ENCODE measurements at places on chromosomes 2 and 18.

DNA sequence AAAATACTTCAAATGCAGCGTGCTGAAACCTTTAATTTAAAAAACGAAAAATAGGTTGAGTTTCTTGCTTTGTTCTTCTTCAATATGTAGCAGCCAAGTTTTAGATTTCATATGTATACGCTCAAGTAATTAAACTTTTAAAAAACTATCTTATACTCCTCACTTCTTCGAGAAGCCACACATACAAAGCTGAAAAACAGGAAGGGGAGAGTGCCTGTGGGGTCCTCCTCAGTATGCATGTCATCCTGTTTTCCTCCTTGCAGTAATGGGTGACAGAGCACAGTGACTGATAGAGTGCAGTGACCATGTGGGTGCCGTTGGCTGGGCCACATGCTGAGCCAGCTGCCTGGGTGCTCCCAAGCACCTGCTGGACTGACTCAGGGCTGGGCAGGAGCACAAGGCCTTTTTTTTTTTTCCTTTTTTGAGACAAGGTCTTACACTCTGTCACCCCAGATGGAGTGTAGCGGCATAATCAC lies 33.3 kb downstream of the UXS1 start:
- H3K36me3 ChIP-seq, result no peaks in the 10 kb centered on the region
- H3K4me1 ChIP-seq, result peaks cover 5% of the 10 kb centered on the region
- H3K27me3 ChIP-seq, result no peaks in the 10 kb centered on the region
- DNase-seq, result no peak
- H3K4me3 ChIP-seq, result no peak overlapping the region

DNA sequence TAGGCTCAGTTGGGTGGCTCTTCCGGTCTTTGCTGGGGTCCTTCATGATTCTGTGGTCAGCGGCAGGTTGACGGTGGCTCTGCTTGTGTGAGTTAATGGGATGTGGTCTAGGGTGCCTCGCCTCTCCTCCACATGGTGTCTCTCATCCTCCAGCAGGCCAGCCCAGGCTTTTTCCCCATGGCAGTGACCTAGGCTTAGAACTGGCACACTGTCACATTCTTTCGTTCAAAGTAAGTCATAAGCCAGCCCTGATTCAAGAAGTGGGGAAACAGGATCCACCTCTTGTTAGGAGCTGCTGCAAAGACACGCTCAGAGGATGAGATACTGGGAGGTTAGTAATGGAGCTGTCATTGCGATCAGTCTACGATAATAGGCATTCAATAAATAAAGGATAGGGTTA lies 46.0 kb upstream of the CTIF start:
- no peaks in the 10 kb centered on the region for H3K27me3 ChIP-seq
- peaks cover 5% of the 10 kb centered on the region for H3K4me1 ChIP-seq
- DNase-seq, result no peak
- no peak overlapping the region for H3K4me3 ChIP-seq

DNA sequence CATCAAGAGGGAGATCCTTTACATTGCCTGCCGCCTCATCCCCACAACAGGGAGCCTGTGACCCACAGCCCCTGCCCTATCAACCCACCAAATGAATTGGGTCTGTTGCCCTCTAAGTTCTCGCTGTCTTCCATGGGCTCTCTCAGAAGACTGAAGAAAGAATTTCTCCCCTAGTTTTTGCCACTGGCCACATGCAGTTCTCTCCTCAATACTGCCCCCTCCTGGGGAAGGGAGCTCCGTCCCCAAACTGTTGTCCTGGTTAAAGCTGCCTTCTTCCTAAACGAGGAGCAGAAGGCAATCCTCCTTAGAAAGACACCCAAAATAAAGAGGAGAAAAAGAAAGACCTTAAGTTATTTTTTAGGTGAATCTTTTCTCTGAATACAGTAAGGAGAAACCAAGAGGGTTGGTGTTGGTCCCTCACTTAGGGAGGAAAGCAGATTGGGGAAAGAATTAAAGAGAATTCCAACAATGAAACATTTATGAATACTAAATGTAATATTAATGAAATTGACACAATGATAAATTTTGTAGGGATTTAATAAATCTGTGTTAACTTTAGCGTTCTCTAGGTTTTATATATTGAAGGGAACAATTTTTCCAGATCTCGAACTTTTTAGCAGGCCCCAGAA lies 31.1 kb upstream of the SATB2 start:
- DNase-seq, result peak; percentile 85
- no peaks in the 10 kb centered on the region for H3K4me1 ChIP-seq
- H3K27ac ChIP-seq, result no peak overlapping the region
- H3K27me3 ChIP-seq, result no peaks in the 10 kb centered on the region
- no peaks in the 10 kb centered on the region for H3K36me3 ChIP-seq
- no peak overlapping the region for H3K4me3 ChIP-seq

GRCh38 chr2:185436787-185437372 lies 301.7 kb upstream of the FSIP2 start:
- H3K4me3 ChIP-seq, result no peak overlapping the region
- H3K4me1 ChIP-seq, result no peaks in the 10 kb centered on the region
- H3K27me3 ChIP-seq, result no peaks in the 10 kb centered on the region
- H3K27ac ChIP-seq, result no peak overlapping the region
- H3K36me3 ChIP-seq, result no peaks in the 10 kb centered on the region

GRCh38 chr2:226862623-226863022 lies 26.8 kb downstream of the RHBDD1 start:
- no peak overlapping the region for H3K27ac ChIP-seq
- no peak for DNase-seq
- no peaks in the 10 kb centered on the region for H3K36me3 ChIP-seq
- no peak overlapping the region for H3K4me3 ChIP-seq
- no peaks in the 10 kb centered on the region for H3K27me3 ChIP-seq
- no peaks in the 10 kb centered on the region for H3K4me1 ChIP-seq

DNA sequence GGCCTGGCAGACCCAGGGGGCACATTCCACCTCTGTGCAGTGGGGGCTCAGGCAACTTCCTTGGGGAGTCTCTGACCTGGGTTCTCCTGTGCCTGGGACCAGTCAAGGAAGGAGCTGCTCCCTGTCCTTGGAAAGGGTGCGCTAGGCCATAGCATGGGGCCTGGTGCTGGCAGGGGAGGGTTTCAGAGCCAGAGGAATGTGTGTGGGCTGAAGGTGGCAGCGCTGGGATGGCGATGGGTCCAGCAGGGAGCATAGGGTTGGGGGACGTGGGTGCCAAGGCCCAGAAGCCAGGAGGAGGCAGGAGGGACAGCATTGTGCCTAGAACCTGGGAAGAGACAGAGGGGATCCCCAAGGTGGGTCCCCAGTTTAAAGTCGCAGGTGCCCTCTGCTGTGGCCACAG lies 66.3 kb upstream of the TUBA3E start:
- no peak for DNase-seq
- H3K27ac ChIP-seq, result no peak overlapping the region
- no peaks in the 10 kb centered on the region for H3K27me3 ChIP-seq
- no peaks in the 10 kb centered on the region for H3K36me3 ChIP-seq

GRCh38 chr2:74048147-74048546 lies 63.4 kb downstream of the TET3 start:
- H3K27ac ChIP-seq, result no peak overlapping the region
- no peaks in the 10 kb centered on the region for H3K27me3 ChIP-seq
- peaks cover 2% of the 10 kb centered on the region for H3K4me1 ChIP-seq
- H3K36me3 ChIP-seq, result no peaks in the 10 kb centered on the region

DNA sequence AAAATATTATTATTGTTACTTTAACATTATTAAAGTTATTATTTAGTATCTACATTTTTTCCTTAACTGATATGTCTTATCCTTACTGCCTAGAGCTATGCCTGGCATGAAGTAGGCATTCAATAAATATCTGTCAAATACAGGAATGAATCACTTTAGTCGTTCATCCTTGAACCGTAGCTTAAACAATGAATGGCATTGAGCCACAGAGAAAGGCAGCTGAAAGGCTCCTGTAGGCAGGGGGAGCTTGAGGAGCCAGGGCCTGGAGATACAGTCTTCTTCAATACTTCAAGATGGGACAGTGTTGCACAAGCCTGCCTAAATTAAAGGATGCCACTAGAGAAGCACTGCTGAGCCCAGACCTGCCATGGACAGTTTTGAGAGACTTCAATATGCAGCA lies 22.5 kb downstream of the CYRIA start:
- no peak overlapping the region for H3K4me3 ChIP-seq
- H3K36me3 ChIP-seq, result no peaks in the 10 kb centered on the region
- no peak overlapping the region for H3K27ac ChIP-seq
- H3K4me1 ChIP-seq, result no peaks in the 10 kb centered on the region

DNA sequence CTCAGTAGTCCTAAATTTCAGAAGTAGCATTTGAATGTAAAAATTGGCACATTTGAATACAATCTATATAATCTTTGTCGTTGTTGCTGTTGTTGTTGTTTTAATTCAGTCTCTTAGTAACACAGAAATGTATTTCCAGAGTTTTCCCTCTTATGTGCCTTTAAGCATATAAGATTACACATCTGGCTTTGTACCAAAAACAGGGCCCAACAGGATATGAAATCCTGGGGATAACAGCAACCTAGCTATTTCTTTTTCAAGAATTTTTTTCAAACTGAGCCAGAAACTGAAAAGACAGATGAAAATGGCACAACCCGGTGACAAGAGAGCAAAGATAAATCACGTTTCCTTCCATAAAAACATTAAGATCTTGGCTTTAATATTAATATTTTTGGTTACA lies 906.7 kb downstream of the NRXN1 start:
- DNase-seq, result no peak
- H3K27me3 ChIP-seq, result no peaks in the 10 kb centered on the region
- H3K4me3 ChIP-seq, result no peak overlapping the region
- H3K27ac ChIP-seq, result no peak overlapping the region
- no peaks in the 10 kb centered on the region for H3K4me1 ChIP-seq
- no peaks in the 10 kb centered on the region for H3K36me3 ChIP-seq

DNA sequence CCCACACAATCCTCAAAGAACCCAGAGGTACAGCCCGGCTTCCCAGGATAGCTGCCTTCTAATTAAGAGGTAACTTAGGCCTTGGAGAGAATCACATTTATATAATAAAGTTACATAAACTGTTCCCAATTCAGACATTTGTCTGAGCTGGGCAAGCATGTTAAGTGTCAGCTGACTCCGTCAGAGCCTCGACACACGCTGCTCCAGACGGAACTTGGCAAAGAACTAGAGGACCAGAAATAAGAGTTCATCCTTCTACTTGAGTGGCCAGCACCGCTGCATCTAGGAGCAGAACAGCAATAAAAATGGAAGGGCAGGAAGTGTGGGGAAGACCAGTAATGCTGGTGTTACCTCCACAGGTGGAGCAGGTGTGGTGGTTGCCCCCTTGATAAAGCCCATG lies 80.5 kb downstream of the MYO5B start:
- no peaks in the 10 kb centered on the region for H3K27me3 ChIP-seq
- H3K4me1 ChIP-seq, result peaks cover 2% of the 10 kb centered on the region
- no peak overlapping the region for H3K27ac ChIP-seq
- no peaks in the 10 kb centered on the region for H3K36me3 ChIP-seq
- no peak overlapping the region for H3K4me3 ChIP-seq
- DNase-seq, result no peak

DNA sequence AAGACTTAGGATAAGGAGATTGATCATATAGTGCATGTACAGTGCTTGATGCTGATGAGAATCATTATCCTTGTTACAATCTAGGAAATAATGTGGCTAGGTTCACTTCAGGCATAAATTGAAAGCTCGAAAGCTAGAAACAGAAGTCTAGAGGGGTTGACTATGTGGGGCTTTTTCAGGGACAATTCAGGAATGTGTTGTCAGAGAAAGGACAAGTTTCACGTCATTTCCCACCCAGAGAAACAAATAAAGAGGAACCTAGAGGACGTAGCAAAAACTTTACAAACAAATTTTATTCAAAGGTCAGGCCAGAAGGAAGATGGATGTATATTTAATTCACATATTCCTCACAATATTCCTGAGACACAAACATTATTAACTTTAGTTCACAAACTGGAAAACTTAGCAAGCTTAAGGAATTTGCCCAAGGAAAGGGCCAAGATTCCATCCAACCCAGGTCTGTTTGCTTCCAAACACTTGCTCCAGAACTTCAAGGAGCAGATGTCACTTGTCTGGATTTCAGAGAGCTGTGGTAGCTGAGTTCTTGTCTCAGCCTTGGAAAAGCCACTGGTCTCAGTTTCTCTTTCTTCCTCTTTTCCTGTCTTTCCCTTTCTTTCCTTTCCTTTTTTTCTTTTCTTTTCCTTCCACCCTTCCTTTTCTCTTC lies 7.4 kb downstream of the CYRIA start:
- H3K4me3 ChIP-seq, result no peak overlapping the region
- no peaks in the 10 kb centered on the region for H3K36me3 ChIP-seq
- H3K27ac ChIP-seq, result no peak overlapping the region
- no peaks in the 10 kb centered on the region for H3K4me1 ChIP-seq

- no peak for DNase-seq
- H3K4me3 ChIP-seq, result no peak overlapping the region
- H3K36me3 ChIP-seq, result no peaks in the 10 kb centered on the region
- peaks cover 2% of the 10 kb centered on the region for H3K27me3 ChIP-seq
- no peak overlapping the region for H3K27ac ChIP-seq
- H3K4me1 ChIP-seq, result peaks cover 8% of the 10 kb centered on the region
These were observed 3.1 kb downstream of the STK39 start for GRCh38 chr2:168244318-168244717.

- no peaks in the 10 kb centered on the region for H3K36me3 ChIP-seq
- no peaks in the 10 kb centered on the region for H3K4me1 ChIP-seq
These were observed 63.6 kb downstream of the INSIG2 start for GRCh38 chr2:118151831-118152230.

- no peak overlapping the region for H3K27ac ChIP-seq
- peaks cover 2% of the 10 kb centered on the region for H3K4me1 ChIP-seq
- H3K36me3 ChIP-seq, result no peaks in the 10 kb centered on the region
- peak overlapping the region; percentile 8 for H3K4me3 ChIP-seq
These were observed 1.2 kb downstream of the MBOAT2 start for GRCh38 chr2:9002313-9002636.

All from mesendoderm (in vitro differentiated cells).